Right ventricle myocardium superior (tissue), 1 donor: ENCODE measurements at places on chromosomes 5 and 9. TPM values are rescaled to one million over a fixed set of nuclear protein-coding genes. Genes with fewer than 3 reads are reported as not detected.

TAF11L10 gene
- total RNA-seq, result not detected

IL3 gene
- total RNA-seq, result not detected

ACER2 gene
- total RNA-seq, result 3.4 TPM

MRPS27 gene
- 69.3 TPM for total RNA-seq

ADAMTS16 gene
- 0.05 TPM for total RNA-seq

SLC24A2 gene
- not detected for total RNA-seq

ARL10 gene
- total RNA-seq, result 5.5 TPM

ITGA2 gene
- 0.97 TPM for total RNA-seq

TARS1 gene
- total RNA-seq, result 63.4 TPM

TMC1 gene
- total RNA-seq, result not detected

CAMSAP1 gene
- total RNA-seq, result 18.3 TPM

GRCh38 chr5:158162026-158162425, 303.1 kb upstream of the CLINT1 start:
- DNase-seq, result no peak

- peak; percentile 67 for DNase-seq
These were observed 269.8 kb downstream of the GADD45G start for GRCh38 chr9:89874351-89875321.

DNA sequence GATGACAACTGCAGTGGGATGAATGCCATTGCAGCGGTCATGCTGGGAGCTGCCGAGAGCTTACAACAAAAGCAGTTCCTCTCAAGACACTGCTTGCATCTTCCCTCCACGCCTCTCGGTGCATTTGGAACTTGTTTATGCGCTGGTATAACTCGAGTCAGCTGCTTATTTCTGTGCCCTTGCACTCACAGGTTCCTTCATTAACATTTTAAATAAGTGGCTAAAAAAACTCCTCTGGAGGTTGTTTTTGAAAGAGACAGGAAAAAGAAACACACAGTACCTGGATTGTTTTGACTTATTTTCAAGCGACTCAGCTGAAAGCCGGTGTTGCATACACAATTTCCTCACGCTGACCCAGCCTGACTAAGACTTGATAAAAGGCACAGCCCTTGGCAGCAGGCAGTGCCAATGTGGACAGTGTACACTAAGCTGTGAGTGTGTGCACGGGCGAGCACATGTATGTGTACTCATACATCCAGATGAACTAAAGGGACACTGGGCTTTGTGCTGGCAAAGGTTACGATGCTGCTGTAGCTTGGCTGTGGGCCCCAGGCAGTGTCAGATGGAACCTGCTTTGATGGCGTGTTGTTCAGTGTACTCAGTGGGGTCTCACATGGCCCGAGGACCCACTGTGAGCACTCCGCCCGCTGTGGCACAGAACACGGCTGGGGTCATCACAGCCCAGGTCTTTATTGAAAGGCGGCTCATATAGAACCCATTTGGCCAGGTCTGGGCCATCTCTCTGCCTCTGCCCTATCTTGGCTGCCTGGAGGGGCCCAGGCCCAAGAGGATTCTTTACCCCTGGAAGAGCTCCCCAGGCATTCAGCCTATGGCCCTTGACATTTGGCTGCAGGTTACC, 92.3 kb downstream of the ANKRD33B start:
- no peak for DNase-seq

- DNase-seq, result no peak
These were observed 36.8 kb downstream of the KDM3B start for GRCh38 chr5:138389332-138389731.

DNA sequence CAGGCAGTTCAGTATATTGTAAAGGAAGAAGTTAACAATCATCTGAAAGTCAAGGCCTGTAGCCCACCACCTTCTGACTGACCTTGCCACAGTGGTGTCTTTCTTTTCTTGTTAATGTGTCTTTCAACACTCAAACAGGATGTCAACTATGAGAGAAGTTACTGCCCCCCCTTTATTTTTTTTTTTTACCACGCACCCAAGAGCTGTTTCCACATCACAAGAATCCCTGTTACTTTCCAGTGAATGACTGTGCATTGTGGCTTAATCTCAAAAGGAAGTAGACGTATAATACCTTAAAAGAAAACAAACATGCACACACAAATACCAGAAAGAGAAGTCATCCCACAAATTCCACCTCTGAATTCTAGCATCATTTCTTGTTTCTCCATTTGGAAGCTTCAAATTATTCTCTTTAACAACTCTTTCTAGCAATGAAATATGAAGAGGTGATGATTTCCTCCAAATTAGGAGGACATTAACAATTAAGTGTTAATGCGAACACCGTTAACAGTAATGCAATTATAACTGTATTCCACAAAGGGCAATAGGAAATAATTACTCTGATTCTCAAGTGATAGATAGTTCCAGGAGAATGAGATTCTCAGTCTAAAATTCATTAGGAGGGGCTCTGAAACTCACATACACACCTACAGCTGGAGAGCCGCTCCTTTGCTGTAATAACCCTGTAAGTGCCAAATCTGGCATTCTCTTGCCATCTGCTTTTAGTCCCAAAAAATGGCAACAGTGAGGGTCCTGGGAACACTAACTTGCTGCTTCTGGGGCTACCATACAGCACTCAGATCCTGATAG, 201.0 kb downstream of the EFNA5 start:
- no peak for DNase-seq

DNA sequence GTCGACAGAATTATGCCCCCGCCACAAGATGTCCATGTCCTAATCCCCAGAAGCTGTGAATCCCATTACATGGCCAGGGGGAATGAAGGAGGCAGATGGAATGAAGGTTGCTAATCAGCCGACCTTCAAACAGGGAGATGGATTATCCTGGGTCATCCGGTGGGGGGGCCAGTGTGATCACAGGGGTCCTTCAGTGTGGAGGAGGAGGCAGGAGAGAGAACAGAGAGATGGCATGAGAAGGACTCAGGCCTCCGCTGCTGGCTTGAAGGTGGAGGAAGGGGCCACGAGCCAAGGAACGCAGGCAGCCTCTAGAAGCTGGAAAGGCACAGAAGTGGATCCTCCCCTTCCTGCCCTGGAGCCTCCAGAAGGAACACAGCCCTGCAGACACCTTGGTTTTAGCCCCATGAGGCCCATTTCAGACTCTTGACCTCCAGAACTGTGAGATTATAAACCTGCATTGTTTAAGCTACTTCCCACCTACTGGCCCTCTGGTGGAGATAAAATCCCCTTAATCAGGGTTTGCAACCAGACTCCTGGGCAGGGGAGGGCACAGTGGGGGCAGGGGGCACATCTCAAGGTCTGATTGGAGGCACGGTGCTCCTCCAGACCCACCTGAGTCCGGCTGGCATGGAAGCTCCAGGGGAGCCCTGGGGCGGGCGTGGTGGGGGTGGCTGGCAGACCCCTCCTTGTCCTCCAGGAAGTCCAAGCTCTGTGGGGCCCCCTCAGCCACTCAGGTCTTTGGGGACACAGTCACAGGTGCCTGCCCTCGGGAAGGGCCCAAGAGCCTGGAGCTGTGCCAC, 13.8 kb downstream of the PTGES2 start:
- peak; percentile 40 for DNase-seq

GRCh38 chr9:98726735-98727134, 18.0 kb upstream of the GABBR2 start:
- DNase-seq, result no peak

- no peak for DNase-seq
These were observed 13.6 kb downstream of the SLF1 start for GRCh38 chr5:94632024-94632423.

- DNase-seq, result no peak
These were observed 76.2 kb upstream of the ALDH1B1 start for GRCh38 chr9:38316166-38316780.

GRCh38 chr9:83281306-83282255, 218.6 kb upstream of the RASEF start:
- no peak for DNase-seq

DNA sequence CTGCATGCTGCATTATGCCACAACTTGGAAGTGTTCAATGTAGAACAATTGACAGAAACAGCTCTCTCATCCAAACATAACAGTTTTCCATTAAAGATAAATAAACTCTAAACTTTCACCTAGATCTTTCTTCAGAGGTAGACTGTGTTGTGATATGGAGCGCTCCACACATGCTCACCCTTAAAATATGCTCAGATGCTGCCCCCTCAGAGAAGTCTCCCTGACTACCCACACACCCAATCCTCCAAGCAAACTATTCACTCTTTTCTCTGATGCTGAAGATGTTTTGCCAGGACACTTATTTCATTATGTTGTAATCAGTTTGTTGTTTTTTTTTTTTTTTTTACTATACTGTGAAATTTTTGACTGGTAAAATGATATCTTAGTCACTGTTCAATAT, 206.6 kb upstream of the RASA1 start:
- DNase-seq, result no peak

DNA sequence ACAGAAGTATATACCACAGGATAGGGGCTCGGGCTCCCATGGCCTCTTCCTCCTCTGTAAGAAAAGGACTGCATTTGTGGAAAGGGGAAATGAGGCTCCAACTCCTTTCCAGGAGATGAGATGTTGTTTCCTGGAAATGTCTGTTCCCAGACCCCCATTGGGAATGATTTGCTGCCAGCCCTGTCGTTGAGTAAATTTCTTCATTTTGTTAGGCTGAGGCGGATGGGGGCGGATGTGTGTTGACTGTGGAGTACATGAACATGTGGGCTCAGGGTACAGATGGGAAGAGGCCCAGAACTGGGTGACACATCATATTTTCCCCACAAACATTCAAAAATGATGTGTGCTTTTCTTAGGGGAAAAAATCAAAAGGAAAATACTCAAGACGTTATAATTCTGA, 28.8 kb upstream of the TNFAIP8 start:
- DNase-seq, result no peak

GRCh38 chr5:160390787-160391696, 8.8 kb downstream of the FAM200C start:
- DNase-seq, result no peak

DNA sequence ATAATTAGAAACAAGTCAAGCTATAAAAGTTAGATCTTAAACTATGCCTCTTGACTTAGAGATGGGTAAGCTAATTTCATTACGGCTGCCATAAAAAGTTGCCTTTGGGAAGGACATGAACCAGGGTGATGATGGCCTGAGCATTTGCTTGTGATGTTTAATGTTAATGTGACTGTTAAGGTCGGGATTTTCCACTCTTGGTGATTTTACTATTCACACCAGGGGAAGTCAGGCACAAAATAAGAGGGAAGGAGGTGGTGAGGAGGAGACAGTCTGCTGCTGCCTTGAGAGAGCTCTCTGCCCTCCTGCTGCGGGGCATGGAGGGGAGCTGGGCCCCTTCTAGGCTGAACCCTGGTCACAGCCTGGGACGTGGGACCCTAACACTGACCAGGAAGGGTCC, 34.4 kb downstream of the AHRR start:
- no peak for DNase-seq

DNA sequence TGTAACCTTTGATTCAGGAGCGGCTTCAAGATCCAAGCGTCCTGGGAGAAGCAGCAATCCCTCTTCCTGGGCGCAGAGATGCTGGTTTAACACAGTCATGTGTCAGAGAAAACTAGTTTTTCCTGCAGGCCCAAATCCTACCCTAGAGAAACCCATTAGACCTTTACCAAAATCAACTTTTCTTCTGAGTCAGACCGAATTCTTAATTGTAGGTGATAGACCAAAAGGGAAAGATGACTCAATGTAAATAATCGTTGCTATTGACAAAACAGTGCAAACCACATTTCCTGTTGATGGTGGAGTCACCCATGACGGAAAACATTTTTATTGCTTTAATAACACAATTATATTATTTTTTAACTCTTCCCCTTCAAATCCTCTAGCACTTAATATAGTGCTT, 40.1 kb downstream of the SLC1A1 start:
- no peak for DNase-seq

GRCh38 chr9:96619124-96619465, 548 bp downstream of the CDC14B start:
- no peak for DNase-seq

DNA sequence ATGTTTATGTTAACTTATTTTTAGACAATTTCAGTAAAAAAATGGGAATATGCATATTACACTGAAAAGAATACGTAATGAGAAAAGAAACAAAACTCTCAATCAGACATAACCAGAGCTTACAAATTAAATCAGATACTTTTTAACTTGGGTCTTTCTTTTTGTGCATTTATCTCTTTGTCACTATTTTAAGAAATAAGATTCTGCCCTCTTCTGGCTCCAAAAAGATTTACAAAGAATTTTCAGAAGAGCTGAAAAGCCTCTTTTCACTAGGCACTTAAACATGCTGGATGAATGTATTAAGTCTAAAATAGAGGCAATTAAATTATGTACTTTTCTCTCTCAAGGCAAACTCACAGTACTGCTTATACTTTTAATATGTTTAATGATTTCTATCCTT, 55.5 kb downstream of the CEP120 start:
- no peak for DNase-seq

DNA sequence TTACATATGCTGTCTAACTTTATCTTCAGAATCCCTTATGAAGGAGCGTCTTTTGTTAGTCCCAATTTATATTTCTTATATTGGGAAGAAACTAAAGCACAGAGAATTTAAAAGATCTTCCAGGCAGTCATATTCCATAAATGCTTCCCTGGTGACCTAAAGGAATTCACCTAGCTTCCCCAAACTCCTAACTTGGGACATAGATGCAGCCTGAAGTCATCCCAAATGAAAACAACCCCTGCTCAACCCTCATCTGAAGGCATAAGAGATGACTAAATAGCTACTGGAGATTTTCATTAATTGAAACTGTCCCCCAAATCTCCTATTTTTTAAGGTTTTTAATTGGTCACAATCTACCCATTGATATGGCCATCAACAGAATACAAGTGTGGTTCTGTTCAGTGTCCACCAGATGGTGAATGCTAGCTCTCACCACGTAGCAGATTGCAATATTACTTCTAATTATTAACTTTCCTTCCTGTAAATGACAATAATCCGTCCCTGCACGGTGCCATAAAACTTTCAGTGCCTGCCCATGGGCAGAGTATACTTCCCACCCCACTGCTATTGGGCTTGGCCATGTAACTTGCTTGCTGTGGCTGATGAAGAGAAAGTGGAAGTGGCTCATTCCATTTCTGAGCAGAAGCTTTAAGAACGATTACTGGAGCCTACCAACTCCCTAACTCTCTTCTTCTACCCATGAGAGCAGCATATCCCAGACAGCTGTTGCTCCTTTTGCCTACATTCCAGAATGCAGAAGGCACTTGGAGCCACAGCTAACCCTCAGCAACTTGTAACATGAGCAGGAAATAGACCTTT, 18.7 kb downstream of the PRUNE2 start:
- DNase-seq, result no peak

DNA sequence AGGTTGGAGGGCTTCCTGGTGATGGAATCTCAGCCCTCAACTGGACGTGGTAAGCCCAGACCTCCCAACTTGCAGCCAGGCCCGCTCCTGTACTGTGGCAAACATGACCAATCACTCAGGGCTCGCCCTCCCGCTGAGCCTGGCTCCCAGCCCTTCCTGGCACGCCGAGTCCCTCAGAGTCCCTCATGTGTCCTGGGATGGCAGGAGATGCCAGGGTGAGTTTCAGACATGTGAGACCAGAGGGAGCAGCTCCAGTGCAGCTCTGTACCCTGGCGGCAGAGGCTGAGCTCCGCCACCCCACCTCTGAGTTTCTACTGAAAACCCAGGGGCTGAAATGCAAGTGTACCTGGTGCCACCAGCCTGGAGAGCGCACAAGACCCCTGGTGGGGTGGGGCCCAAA, 42.0 kb upstream of the RXRA start:
- DNase-seq, result peak; percentile 83
